ENCODE measurements at places on chromosomes 16 and 17.
A peak's percentile ranks its signal among the peaks of the same experiment; 100 is the strongest.

DNA sequence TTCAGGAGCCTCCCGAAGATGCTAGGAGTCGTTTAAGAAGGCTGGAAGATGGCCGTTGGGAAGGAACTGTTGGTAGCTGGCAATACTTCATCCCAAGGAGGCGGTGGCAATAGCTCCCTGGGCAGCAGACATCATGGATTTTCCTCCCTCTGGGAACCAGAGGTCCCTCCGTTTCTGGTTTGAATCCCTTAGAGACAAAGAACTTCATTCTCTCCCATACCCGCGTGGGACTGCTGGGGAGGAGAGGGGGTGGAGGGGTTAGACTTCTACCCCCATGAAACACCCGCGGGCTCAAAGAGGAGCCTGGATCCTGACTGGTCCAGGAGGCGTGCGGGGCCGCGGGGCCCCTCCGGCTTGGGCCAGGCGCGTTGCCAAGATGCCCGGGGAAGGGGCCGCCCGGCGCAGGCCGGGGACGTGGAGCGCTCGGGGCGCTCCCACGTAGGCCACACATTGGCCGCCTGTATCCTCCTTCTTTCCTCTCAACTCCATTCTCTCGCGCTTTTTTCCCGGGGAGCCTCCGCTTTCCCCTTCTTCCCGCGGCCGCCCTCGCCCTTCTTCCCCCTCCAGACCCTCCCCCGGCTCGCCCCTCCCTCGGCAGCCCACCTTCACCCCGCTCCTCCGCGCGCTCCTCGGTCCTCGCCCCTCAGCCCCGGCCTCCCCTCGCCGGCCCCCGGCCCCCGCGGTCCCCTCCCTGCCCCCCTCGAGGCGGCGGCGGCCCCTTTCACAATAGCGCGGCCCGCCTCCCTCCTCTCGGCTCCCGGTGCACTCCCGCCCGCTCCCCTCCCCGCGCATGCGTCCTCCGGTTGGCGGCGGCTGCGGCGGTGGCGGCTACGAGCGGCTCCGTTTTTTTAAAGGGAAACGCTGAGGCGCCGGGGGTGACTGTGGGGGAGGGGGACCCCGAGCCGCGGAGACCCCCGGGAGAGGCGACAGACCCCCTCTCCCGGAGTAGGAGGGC, at the start of gene MSL1:
TSS of gene MSL1 (plus strand) at position 791 of the 955 bp plus-strand sequence. CDS start 642 bp downstream, outside the sequence.
- DNase-seq = peak; percentile 89

- DNase-seq = no peak
These were observed 3.6 kb upstream of the TMIGD1 start for GRCh38 chr17:30337393-30337999.

DNA sequence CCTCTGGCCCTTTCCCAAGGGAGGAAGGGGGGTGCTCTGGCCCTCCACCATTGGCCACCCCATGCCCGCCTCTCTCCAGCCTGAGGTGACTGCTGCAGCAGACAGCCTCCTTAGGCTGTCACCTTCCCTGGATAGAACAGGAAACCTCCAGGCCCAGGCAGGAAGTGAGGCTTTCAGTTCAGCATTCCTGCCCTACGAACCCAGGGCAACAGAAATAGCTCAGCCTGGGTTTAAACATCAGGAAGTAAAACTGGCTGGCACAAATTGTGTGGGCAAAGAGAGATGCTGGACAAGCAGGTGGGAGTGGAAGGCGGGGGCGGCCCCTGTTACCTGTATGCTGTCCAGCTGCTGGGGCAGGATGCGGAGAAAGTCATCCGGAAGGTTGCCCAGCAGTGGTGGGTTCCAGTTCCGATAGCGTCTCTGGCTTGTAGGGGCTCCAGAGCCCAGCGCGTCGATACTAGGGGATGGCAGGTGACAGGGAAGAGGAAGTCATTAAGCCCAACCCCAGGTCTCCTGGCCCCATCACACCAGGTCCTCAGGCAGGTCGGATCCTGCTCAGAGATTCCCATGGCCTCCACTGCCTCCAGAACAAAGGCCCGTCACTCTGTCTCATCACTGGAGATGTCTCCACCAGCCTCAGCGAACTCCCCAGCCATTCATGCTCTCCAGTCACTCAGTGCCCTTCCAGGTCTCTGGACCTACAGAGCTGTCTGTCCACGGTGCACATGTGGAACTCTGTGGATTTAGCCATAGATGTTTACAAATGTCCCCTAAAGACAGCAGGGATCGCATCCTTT, 23.6 kb upstream of the MRPS23 start:
- DNase-seq = no peak

DNA sequence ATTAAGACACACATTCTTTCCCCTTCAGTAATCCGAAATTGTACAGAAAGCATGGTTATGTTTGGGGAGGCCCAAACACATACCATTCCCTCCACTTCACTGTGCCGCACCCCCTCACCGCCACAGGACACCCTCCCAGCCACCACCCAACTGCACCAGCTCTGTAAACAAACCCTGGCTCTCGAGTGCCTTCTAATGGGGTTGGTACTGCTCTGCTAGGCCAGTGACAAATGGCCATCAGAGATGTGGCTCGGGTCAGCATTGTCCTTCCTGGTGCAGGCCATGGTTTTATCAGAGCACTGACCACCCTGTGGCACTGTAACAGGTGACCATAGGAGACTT, 24.0 kb upstream of the SREBF1 start:
- no peak for DNase-seq

GRCh38 chr16:85401370-85401916, 211.7 kb upstream of the GSE1 start:
- DNase-seq = no peak

DNA sequence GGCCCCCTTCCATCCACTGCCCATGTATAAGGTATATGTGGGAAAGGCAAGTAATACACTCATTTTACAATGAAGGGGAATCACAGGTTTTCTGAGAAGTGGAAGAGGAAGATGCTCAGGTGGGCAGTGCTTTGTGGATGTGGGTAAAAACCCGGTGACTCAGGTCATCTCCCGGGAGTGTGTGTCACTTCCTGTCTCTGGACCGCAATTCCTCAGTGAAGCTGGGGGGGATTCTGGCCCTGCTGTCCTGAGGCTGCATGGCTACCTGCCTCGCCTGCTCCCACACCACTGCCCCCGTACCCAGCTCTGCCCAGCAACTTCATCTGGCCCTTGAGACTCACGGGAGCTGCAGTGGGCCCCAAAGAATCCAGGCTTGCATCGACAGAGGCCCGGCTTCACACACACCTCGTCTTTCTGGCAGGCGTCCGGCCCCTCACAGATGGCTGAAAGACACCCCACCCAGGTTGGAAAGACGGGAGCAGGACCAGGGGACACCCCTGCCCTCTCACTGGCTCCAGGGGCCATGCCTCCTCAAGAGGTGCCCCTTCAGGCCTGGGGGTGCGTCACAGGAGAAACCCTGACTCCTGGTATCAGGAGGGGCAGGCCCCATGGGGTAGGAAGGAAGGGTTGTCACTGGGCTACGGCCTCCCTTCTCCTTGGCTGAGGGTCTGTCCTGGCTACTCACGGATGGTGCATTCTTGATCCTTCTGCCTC, 882 bp downstream of the SCARF1 start:
- no peak for DNase-seq

GRCh38 chr17:3917391-3917931, 1.2 kb upstream of the P2RX1 start:
- no peak for DNase-seq

DNA sequence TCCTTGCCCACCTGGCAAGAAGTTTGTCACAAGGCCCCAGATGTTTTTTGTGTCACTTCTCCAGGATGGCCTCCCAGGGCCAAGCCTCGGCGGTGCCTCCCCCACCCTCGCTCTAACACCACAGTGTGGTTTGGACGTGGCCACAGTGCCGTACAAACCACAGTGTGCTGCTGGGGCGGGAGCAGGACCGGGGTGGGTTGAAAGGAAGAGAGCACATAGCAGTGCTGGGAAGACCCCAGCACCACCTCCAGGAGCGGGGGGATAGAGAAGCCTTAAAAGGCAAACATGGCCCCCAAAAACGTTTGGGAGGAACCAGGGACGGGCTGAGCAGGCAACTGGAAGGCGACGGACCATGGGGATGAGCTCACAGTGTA, 5.0 kb upstream of the BCL6B start:
- no peak for DNase-seq

GRCh38 chr17:77473615-77474226, 333.0 kb downstream of the SEC14L1 start:
- no peak for DNase-seq

GRCh38 chr17:79001190-79002020, 8.2 kb downstream of the CANT1 start:
- no peak for DNase-seq

DNA sequence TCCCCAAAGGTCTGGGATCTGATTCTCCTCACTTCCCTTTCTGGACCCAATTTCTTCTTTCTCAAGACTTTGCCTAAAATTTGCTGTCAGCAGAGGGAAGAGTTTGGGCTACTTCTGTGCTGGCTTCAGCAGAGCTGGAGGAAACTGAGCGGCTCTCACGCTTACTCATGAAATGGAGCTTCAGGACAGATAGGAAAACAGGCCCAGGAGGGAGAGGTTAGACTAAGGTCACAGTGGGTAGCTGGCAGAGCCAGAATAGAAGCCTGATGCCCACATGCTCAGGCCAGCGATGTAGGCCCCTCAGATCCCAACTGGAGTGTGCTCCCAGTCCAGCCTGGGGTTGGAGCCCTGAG, 593 bp downstream of the SLC38A7 start:
- no peak for DNase-seq

GRCh38 chr17:63611354-63611753, 10.7 kb downstream of the TACO1 start:
- DNase-seq = no peak

DNA sequence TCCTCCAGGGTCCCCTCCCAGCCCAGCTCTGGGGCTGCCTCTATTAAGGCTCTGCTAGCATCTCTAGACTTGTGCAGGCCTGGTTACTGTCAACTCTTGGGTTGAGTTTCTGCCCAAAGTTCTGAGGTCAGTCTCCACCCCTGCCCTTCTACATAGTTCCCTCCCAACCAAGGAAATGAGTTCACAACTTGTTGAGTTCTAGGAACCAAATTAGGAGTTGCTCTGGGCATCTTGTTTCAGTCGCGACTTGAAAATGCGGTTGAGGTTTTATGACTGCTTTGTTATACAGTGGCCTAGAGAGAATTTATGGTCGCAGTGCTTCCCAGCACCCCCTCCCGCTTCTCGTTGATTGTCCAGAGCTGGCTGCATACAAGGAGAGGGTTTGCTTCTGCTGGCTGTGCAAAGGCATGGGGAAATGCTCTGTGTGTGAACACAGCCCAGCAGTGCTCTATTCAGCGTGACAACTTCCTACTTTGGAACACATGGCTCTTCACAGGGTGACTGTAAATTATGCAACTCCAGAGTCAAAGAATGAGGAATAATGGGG, 20.2 kb downstream of the GNAO1 start:
- DNase-seq = no peak

DNA sequence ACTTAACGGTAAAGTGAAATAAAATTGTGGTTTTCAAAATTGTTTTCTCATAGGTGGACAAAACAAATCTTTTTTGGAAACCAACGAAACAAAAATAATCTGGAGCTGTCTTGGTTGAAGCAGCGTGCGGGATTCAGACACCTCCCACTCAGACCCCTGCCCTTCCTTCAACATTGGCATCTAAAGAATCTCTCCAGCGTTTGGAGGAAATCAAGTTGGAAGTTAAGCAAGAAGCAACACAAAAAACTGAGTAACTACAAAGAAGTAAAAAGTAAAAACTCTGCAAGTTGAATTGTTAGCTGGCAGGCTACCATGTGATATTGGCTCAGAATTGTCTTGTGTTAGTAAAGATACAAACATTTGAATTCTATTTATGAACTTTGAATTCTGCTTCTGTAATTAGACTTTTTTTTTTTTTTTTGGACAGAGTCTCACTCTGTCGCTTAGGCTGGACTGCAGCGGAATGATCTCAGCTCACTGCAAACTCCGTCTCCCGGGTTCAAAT, 361.0 kb upstream of the PMFBP1 start:
- DNase-seq = no peak

GRCh38 chr16:80324371-80324770, 216.4 kb upstream of the DYNLRB2 start:
- no peak for DNase-seq

DNA sequence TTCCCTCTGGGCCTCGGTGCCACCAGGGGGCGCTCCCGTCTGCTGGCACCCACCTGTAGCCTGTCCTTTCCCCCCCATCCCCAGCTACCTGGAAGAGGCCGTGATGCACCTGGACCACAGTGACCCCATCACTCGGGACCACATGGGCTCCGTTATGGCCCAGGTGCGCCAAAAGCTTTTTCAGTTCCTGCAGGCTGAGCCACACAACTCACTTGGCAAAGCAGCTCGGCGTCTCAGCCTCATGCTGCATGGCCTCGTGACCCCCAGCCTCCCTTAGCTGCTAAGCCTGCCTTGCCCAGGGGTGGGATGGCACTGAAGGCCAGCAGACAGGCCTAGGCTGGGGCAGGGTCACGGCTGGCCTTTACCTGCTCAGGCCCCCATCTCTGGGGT, 818 bp upstream of the NRN1L start:
- DNase-seq = no peak

DNA sequence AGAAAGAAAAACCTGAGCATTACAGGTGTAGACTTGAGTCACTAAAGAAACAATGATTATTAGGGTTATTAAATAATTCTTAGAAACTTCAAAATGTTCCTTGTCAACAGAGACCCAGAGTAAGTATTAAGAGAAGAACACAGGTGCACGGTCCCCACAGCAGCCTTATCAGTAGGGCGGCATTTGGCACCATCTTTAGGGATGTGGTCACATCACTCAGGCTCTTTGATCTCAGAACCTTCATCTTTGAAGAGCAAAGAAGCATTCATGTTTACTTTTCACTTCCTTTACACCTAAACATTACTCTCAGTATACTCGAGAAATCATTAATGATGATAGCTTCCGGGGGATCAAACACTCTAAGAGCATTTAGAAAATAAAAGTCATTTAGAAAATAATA, 928.7 kb downstream of the KCNJ2 start:
- DNase-seq = no peak

DNA sequence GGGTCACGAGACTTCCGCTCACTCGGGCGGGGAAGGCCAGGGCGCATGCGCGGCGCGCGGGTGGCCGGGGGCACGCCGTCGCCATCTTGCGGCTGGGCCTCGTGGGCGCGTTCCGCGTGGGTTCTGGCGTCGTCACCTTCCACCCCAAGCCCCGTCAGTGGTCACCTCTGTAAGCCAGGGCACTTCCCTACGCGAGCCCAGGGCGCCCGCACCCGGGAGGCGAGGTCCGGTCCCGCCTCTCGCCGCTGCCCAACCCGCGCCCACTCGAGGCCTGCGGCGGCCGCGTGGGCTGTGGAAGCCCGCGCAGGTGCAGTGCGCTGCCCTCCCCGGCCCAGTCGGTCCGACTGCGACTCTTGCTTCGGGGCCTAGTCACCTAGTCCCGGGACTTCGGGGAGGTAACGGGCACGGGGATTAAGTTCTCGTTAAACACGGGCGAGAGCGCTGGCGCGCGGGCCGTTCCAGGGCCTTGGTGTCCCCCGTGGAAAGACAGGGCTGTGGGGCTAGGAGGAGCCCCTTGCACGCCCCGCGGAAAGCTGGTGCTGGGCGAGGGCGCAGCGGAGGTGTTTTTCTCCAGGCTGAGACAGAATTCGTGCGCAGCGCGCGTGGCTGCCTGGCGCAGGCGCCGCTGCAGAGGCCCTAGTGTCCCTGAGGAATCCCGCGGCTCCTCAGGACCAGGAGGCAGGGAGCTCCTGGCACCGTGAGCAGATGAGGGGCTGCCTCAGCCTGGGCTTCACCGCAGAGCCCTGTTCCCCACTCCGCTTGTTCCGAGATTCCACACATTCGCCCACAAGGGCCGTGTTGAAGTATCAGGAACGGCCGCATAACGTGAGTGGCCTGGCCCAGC, 472 bp upstream of the ARHGDIA start:
- peak; percentile 88 for DNase-seq
